Pancreas (tissue), 10 donors: ENCODE measurements at places on chromosomes 6 and 20. TPM values are rescaled to one million over a fixed set of nuclear protein-coding genes. Genes with fewer than 3 reads are reported as not detected.

DNA sequence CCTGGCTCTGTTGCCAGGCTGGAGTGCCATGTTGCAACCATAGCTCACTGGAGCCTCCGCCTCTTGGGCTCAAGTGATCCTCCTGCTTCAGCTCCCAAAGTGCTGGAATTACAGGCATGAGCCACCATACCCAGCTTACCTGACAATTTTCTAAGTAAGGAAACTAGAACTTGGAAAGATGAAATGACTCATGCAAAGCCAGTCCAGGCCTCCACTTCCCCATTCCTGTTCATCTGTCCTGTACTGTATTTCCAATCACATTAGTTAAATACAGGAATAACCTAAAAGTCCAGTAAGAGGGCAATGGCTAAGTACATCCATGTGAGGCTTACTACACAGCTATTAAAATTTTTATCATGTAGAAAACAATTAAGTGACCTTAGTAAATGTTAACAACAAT, 8.3 kb upstream of the ADGB start:
- no peak for DNase-seq

The MAPK13 gene
- total RNA-seq = 33.9 TPM

DNA sequence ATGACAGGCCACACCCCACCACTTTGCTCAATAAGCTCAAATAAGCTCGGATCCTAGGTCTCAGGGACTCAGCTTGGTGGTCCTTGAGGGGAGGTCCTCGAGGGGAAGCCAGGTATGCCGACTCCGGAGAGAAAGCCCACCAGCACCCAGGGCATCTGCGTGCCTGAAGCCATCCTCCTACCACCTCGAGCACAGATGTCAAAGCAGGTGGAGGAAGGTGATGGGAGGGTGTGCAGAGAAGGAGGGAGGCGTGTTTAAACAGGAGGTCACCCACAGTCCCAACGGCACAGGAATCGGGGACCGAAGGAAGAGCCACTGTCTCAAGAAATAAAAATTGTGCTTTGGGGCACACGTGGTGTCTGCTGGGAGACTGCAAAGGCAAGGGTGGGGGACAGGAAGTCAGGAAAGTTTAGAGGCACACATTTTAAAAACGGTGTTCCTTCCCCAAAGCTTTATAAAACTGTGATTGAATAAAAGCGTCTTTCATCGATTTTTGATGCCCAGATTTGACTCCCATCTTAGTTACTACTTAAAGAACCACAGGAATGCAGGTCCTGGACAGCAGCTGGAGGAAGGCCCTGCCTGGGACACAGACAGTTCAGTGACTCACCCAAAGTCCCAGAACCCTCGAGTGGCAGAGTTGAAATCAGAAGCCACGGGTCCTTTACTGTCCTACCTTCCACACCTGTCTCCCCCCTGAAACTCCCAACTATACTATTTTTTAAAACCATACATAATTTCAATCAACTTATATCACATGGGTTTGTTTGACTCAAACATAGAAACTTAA, 221.0 kb upstream of the PDE10A start:
- DNase-seq = no peak

GRCh38 chr6:107340881-107341280, 118.5 kb downstream of the PDSS2 start:
- DNase-seq = no peak

- no peak for DNase-seq
These were observed 369.7 kb upstream of the FLRT3 start for GRCh38 chr20:14707026-14707680.

The ARFGEF3 gene
- 13.7 TPM for total RNA-seq

DNA sequence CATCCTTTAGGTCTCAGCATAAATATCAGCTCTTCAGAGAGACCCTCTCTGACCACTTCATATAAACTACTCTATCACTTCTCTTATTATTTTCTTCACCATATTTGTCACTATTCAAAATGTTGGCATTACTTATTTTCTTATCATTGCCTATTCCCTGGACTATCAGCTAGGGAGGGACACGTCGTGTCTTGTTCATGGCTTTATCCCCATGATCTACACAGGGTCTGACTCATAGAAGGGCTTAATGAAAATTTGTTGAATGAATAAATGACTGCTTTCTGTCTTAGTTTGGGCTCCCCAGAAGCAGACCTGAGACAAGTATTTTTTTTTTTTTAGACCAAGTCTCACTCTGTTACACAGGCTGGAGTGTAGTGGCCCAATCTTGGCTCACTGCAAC, 3.0 kb upstream of the CDK5RAP1 start:
- no peak for DNase-seq

DNA sequence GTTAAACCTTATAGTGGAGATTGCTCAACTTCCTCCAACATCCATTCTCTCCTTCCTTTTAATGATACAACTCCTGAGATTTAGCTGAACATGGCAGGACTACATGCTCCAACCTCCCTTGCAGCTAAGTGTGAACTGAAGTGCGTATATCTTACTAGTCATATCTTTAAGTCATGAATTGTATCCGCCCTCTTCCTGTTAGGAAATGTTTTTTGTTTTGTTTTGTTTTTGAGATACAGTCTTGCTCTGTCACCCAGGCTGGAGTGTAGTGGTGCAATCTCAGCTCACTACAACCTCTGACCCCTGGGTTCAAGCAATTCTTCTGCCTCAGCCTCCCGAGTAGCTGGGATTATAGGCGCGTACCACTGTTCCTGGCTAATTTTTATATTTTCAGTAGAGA, 8.8 kb upstream of the OSTM1 start:
- DNase-seq = no peak

- no peak for DNase-seq
These were observed 101.6 kb upstream of the CEP162 start for GRCh38 chr6:84329077-84329476.

The SCUBE3 gene
- 0.03 TPM for total RNA-seq

DNA sequence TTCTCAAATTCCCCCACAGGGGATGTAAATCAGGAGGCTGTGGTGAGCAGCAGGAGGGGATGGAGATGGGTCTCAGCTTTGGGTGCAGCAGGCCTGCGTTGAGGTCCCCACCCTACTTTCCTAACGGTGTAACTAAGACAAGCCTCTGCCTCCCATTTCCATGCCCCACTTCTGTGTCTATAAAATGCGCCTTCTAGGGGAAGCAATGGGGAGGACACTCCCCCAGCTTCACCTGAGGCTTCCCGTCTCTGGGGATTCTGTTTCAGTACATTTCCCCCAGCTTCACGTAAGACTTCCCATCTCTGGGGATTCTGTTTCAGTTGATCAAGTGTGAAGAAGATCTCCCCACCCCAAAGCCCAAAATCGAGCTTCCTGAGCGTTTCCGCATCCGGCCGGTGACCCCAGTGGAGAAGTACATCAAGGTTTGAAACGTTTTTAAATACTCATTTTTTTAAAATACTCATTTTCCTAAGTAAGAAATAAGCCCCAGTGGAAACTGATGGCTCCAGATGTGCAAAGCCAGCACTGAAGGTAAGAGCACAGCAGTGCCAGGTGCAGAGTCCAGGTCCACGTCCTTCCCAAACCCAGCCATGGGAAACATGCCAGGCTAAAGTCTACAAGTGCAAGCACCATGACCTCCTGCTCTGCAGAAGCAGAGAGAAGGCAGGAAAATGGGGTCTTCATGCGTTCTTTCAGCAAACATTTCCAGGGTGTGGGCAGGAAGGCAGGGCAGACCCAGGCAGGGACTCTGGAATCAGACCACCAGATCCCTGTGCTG, 73.1 kb downstream of the ANKRD60 start:
- DNase-seq = no peak

- DNase-seq = no peak
These were observed 31.8 kb upstream of the EMILIN3 start for GRCh38 chr20:41398408-41398807.

The ZNF831 gene
- 0.09 TPM for total RNA-seq

DNA sequence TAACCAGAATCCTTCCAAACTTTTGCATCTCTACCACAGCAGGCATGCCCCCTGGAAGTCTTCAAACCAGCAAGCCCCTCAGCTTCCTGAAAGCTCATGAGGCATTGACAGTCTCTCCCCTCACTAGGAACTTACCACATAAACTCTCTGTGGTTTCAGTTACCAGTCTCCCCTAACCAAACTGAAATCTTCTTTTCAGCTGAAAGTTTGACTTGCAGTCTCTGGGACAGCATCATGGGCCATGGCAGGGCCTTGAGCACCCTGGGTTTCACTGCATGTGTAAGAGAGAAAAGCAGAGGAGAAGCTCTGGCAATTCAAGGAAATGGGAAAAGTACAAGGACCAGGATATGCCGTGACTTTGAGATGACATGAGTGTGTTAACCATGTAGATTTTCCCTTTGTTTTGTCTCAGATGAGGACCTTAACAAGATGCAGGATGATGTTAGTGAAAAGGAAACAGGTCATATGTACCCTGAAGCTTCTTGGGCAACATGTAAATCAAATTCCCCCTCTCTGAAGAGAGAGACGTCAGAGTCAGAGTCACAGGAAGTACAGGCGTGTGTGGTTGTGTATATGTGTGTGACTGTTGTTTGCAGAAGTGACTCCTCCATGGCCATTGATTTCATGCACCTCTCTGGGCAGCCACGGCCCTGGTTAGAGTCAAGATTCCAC, 106.3 kb downstream of the TNFRSF21 start:
- no peak for DNase-seq

DNA sequence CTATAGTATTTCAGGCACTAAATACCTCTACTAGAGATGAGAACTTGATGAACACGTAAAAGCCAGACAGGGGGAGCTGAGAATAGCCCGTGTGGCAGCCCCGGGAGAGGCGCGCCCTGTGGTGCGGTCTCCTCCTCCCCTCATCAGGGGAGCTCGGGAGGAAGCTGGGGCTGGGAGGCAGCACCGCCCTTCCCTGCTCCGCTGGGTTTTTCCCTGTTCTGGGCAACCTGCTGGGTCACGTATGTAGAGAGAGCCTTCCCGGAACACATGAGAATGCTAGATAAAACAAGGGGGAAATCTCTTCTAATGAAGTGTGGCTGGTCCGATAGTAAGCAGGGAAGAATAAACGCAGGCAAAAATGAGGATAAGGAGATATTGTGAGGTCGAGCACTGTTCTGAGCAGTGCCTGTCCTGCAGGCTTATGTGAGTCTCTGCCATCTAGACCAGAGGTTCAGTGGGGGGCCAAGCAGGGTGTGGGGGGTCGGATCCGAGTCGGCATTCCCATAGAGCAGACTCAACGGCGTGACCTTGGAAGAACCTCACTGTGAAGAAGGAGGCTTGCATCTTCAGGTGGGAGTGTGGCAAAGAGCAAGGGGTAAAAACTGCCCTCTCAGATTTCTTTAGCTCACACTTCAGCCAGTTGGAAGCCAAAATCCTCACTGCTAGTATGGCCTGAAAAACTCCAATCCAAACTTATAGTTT, 13.4 kb upstream of the RPS6KA2 start:
- DNase-seq = no peak

- DNase-seq = no peak
These were observed 19.9 kb downstream of the SPTLC3 start for GRCh38 chr20:13028673-13029072.

The PGBD1 gene
- total RNA-seq = 1.0 TPM

The HLA-DRB1 gene
- 12.5 TPM for total RNA-seq
